ENCODE measurements at places on chromosomes 6 and 20.
A peak's percentile ranks its signal among the peaks of the same experiment; 100 is the strongest.

DNA sequence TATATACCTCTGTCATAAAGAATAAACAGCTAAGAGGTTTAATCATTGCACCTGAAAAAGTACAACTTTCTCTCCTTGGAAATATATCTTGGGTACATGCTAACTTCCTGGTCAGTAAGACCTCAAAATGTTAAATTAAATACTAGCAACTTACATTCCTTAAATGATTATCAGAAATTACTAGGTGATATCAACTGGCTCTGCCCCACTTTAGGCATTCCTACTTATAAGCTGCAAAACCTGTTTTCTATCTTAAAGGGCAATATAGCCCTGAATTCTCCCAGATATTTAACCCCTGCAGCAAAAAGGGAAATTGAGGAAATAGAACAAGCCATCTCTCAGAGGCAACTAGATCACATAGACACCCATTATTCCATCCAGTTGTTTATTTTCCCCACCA lies 20.8 kb downstream of the HLA-DPA1 start:
- DNase-seq = no peak

DNA sequence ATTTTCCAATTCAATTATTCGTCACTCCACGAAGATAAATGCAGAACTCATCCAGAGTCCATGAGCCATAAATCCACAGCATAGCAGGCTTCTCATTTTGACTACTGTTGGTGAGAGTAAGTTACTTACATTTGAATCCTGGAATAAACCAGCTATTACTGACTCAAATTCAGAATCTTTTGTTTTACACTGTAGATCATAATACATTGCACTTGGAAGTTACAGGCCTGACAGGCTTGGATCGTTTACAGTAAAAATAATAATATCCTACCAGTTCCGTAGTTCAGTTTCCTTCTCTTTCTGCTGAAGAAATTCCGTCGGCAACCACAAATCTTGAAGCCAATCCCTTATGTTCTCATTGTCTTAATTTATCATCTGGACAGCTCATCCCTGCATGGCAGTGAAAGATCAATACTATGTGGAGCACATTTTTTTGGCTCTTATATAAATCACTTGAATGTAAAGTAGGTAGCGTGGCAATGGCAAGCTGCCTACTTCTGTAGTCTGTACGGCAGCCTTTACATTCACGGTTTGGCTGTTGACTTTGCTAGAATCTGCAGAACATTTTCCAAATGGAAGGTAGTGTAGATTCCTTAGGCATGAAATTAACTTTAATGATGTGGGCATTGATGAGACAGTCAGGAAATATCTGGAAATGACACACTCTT lies 142.9 kb downstream of the WDR27 start:
- no peak for DNase-seq

DNA sequence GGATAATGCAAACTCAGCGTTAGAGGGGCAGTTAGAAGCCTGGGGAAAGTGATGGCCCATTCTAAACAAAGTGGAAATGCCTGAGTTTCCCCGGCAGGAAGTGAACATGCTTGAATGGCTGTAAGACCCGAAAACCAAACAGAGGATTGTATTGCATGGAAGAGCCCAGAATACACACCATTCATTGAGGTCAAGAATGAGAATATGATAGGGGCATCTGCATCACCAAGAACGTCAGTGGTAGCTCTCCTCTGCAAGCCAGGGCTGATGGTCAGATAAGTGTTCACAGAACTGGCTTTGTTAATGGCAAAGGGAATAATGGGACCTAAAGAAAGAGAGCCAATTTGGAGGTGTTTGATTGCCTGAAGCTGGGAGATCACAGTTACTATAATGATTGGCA lies 663.4 kb downstream of the KHDRBS2 start:
- DNase-seq = no peak

DNA sequence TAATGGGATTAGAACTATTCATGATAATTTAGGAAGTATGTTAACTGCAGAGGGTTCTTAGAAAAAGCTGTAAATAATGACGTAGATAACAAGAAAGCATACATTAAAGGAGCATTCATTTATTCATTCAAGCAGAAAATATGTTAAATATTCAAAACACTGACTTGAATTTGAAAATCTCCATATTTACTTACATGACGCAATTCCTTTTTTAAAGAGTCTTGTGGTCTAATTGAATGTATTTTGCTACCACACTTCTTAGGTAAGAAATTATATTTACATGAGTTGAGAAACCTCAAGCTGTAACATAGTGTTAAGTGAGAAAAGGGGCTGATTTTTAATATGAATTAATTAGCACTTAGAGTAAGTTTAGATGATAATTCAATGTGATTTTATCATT lies 38.9 kb upstream of the NKAIN2 start:
- DNase-seq = no peak

- DNase-seq = no peak
These were observed 9.8 kb downstream of the GPR31 start for GRCh38 chr6:167148021-167148420.

- DNase-seq = no peak
These were observed 44.1 kb downstream of the IRF4 start for GRCh38 chr6:435441-436307.

- DNase-seq = peak; percentile 74
These were observed 18.5 kb upstream of the WFDC10A start for GRCh38 chr20:45611054-45611453.

- no peak for DNase-seq
These were observed 152.8 kb downstream of the TMEM200A start for GRCh38 chr6:130518588-130518987.

DNA sequence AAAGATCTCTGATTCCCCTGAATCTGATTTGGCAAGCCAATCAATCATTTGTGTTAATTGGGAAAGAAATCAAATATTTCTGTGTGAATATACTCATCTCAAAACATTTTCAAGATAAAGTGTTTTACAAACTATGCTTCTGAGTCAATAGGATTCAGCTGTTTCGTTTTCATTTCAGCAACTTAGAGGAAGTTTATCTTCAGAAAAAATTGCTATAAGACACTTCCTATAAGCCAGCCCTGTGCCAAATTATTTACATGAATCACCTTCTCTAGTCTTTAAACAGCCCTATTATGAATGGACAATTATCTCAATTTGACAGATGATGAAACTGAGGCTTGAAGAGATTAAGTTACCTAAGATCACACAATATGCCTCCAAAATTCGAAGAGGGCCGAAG lies 10.9 kb downstream of the DEFB129 start:
- no peak for DNase-seq

Data from activated CD4-positive, alpha-beta T cell treated with anti-CD3 and anti-CD28 coated beads, Interleukin-2, amount 50 U/mL, for 48 hours (primary cell).